ENCODE measurements at places on chromosomes 3 and 15.

DNA sequence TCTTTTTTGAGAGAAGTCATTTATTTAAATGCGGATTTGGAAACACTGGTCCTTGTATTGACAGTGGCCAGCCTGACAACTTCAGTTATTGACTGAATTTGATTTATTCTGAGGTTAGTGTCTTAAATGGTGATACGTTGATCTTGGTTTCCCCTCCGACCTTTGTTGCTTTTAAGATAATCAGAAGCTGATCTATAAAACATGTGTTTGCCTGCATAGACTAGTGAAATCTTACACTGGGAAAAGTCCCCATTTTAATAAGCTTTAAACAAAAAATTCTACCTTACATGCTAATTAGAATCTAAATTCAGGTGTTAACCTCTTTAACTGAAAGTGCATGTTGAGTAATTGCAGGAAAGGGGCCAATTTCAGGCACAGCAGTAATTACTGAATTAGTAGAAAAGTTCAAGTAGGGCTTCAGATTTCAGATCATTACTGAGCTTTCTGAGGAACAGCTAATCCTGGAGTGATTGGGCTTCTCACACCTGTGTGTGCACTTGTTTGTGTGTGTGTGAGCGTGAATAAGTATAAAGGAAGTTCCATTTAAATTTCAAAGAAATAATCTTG lies 221.4 kb downstream of the SOX2 start:
- H3K36me3 ChIP-seq = no peaks in the 10 kb centered on the region
- DNase-seq = no peak
- H3K4me1 ChIP-seq = no peaks in the 10 kb centered on the region

GRCh38 chr15:42903388-42904324 lies 16.9 kb downstream of the TTBK2 start:
- no peak overlapping the region for H3K4me3 ChIP-seq
- H3K27me3 ChIP-seq = no peaks in the 10 kb centered on the region
- H3K4me1 ChIP-seq = no peaks in the 10 kb centered on the region
- H3K36me3 ChIP-seq = peaks cover 2% of the 10 kb centered on the region
- no peak overlapping the region for H3K27ac ChIP-seq

- H3K36me3 ChIP-seq = no peaks in the 10 kb centered on the region
- H3K4me3 ChIP-seq = no peak overlapping the region
- H3K27me3 ChIP-seq = no peaks in the 10 kb centered on the region
- no peak for DNase-seq
- no peak overlapping the region for H3K27ac ChIP-seq
Observed at GRCh38 chr15:42139596-42139995, 16.8 kb downstream of the PLA2G4F start.

- peak overlapping the region; percentile 6 for H3K4me3 ChIP-seq
- H3K36me3 ChIP-seq = peaks cover 27% of the 10 kb centered on the region
- H3K27me3 ChIP-seq = no peaks in the 10 kb centered on the region
- peak overlapping the region; percentile 36 for H3K27ac ChIP-seq
- peaks cover 32% of the 10 kb centered on the region for H3K4me1 ChIP-seq
Observed at GRCh38 chr15:78461171-78461888, 23.3 kb downstream of the IREB2 start.

GRCh38 chr3:50444213-50444612 lies 59.2 kb downstream of the CACNA2D2 start:
- no peak overlapping the region for H3K27ac ChIP-seq
- DNase-seq = no peak
- H3K27me3 ChIP-seq = no peaks in the 10 kb centered on the region

- H3K36me3 ChIP-seq = no peaks in the 10 kb centered on the region
- peaks cover 6% of the 10 kb centered on the region for H3K27me3 ChIP-seq
- H3K4me3 ChIP-seq = no peak overlapping the region
- no peaks in the 10 kb centered on the region for H3K4me1 ChIP-seq
- no peak overlapping the region for H3K27ac ChIP-seq
- DNase-seq = no peak
Observed at GRCh38 chr3:133238015-133238414, 161.8 kb upstream of the BFSP2 start.

DNA sequence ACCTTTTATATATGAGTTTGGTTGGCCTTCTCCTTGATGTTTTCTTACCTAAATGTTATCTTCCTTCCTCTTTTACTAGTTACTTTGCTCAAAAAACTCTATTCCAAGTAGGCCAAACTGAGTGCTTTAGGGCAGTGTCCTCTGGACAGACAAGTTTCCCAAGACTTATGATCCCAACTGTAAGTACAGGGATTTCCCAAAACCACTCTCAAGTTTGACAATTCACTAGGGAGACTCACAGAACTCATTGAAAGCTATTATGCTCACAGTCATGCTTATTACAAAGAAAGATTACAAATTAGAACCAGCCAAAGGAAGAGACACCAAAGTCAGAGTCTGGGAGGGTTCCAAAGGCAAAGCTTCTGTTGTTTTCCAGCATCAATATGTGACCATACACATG lies 534.2 kb upstream of the ALCAM start:
- H3K27me3 ChIP-seq = no peaks in the 10 kb centered on the region
- DNase-seq = no peak
- H3K4me1 ChIP-seq = no peaks in the 10 kb centered on the region
- no peak overlapping the region for H3K27ac ChIP-seq
- no peak overlapping the region for H3K4me3 ChIP-seq
- no peaks in the 10 kb centered on the region for H3K36me3 ChIP-seq

- no peak overlapping the region for H3K27ac ChIP-seq
- H3K4me1 ChIP-seq = peaks cover 5% of the 10 kb centered on the region
- peaks cover 29% of the 10 kb centered on the region for H3K27me3 ChIP-seq
- H3K4me3 ChIP-seq = no peak overlapping the region
- no peaks in the 10 kb centered on the region for H3K36me3 ChIP-seq
- DNase-seq = peak; percentile 68
Observed at GRCh38 chr3:148957586-148957985, 33.8 kb upstream of the GYG1 start.

- peak; percentile 45 for DNase-seq
- H3K4me3 ChIP-seq = peak overlapping the region; percentile 13
- H3K36me3 ChIP-seq = peaks cover 9% of the 10 kb centered on the region
- H3K4me1 ChIP-seq = peaks cover 67% of the 10 kb centered on the region
Observed at GRCh38 chr3:98565237-98565643, 28.2 kb downstream of the CPOX start.

DNA sequence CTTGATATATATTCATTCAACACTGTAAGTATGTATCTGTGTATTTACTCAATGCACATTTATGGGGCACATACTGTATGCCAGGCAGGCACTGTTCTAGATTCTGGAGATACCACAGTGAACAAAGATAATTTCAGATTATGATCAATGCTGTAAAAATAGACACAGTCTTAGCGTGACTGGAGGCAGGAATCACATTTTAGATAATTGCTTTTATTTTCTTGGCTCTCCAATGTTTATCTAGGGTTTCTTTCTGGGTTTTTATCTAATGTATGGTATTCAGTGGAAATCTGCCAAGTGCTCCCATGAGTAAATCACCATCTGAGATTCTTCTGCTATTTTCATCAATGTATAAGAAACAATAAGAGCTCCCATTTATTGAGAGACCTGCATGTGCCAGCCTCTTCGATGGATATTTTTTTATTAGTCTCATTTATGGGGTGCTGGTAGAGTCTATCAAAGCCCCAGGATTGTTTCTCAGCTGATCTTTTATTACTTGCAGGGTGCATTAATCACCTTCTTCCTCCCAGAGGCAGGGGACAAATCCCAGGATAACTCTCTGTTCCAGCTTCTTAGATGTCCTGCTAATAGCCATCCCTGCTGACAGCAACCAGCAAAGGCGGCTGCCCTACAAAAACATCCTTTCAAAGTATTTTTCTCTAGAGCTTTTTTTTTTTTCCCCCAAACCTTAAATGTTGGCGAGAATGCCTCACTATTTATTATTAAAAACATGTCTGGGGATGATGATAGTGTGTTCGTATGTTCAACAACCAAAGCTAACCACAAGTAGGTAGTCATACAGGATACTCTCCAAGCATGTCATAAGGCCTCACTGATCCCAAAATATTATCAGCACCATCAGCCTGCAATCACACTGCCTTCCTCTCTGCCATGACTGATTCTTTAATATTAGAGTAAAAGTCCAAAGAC lies 331.0 kb upstream of the RASGRP1 start:
- H3K27ac ChIP-seq = no peak overlapping the region
- H3K4me1 ChIP-seq = no peaks in the 10 kb centered on the region
- no peaks in the 10 kb centered on the region for H3K36me3 ChIP-seq
- peaks cover 4% of the 10 kb centered on the region for H3K27me3 ChIP-seq

DNA sequence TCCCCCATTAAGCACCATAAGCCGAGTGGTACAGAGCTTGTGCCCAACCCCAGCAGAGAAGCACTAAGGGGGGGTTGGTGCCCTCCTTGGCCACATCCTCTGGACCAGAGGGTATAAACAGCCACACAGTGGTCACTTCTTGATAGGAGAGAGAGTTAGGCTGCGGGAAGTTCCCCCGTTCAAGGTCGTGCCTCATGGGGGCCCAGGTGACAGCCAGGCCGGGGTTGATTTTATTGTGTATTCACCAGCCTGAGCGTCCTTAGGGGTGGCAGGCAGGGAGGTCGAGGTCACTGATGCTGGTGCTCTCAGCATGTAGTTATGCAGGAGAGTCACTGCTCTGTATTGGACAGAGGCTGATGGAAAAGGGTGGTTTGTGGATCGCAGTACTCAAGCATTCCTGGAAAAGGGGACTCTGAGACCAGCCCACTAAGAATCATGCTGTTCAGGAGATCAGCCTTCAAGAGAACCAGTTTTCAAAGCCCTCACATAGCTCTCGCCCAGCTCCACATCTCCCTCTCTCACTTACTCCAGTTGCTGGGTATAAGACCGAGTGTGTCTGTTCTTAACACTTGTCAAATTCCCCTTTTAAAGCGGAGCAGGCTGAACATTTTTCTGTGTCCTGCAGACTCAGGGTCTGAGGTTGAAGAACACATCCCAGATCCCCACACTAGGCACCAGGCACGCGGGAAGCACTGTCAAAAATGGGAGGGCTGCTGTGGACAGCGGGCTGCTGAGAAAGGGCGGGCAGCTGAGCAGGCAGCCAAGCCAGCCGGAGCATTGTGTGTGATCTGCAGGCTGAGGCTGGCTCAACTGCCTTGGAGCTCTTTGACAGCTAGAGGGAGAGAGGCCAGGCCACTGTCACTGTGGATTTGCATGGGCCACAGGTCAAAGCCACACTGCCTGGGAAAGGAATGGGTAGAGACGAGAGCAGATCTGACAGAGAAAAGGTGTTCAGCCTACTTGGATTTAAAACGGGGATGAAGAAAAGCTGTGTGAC lies 279.3 kb upstream of the LRRFIP2 start:
- no peak overlapping the region for H3K27ac ChIP-seq
- peaks cover 69% of the 10 kb centered on the region for H3K27me3 ChIP-seq
- no peaks in the 10 kb centered on the region for H3K36me3 ChIP-seq
- no peak for DNase-seq
- peaks cover 13% of the 10 kb centered on the region for H3K4me1 ChIP-seq

- H3K4me1 ChIP-seq = no peaks in the 10 kb centered on the region
- no peak overlapping the region for H3K27ac ChIP-seq
- peaks cover 12% of the 10 kb centered on the region for H3K27me3 ChIP-seq
- no peaks in the 10 kb centered on the region for H3K36me3 ChIP-seq
- DNase-seq = no peak
Observed at GRCh38 chr15:89009080-89009479, 79.2 kb upstream of the ABHD2 start.

DNA sequence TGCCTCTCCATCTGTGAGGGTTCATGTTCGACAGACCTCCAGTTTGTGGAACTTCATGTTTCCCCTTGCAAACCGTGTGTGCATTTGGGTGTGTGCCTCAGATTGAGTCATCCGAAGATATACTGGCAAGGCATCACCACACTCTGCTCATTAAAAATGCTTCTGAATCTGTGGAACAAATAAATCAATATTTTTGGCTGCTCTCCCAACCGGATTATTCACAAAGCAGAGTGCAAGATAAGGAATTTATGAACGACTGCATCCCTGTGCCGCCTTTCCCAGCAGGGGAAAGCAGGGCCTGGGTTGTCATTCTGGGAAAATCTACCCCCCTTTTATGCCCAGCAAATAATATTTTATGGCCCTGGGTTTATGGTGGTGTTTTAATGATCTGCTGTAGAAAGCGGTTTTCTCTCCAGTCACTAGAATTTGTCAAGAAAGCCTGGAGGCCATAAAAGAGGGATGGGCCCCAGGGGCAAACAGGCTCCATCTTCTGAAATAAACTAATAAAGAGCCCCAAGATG lies 4.2 kb upstream of the WNT5A start:
- peaks cover 9% of the 10 kb centered on the region for H3K4me1 ChIP-seq

DNA sequence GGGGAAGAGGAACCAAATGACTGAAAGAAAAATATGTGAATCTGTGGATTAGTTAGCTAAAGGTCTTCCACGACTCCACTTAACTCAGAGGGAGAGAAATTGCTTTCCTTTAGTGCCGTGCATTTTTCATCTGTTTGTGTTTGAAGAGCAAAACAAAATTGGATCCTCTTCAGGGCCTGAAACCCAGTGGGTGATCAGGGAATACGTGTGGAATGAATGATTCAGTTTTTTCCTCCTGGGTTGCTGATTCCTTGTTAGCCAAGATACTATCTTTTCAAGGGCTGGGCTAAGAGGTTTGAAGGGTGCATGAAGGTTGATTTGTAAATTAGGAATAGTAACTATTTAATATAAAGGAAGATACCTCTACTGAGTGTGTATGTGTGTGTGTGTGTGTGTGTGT lies 61.0 kb downstream of the TPRG1 start:
- DNase-seq = no peak
- no peak overlapping the region for H3K27ac ChIP-seq
- H3K4me3 ChIP-seq = no peak overlapping the region
- no peaks in the 10 kb centered on the region for H3K36me3 ChIP-seq
- H3K4me1 ChIP-seq = peaks cover 13% of the 10 kb centered on the region
- H3K27me3 ChIP-seq = peaks cover 13% of the 10 kb centered on the region

GRCh38 chr3:98817547-98818041 lies 54.5 kb downstream of the ST3GAL6 start:
- H3K36me3 ChIP-seq = no peaks in the 10 kb centered on the region
- H3K27me3 ChIP-seq = no peaks in the 10 kb centered on the region
- DNase-seq = no peak
- H3K4me3 ChIP-seq = no peak overlapping the region
- H3K4me1 ChIP-seq = no peaks in the 10 kb centered on the region
- H3K27ac ChIP-seq = no peak overlapping the region

GRCh38 chr3:81823882-81824395 lies 62.5 kb upstream of the GBE1 start:
- DNase-seq = no peak
- H3K27ac ChIP-seq = no peak overlapping the region
- no peak overlapping the region for H3K4me3 ChIP-seq

DNA sequence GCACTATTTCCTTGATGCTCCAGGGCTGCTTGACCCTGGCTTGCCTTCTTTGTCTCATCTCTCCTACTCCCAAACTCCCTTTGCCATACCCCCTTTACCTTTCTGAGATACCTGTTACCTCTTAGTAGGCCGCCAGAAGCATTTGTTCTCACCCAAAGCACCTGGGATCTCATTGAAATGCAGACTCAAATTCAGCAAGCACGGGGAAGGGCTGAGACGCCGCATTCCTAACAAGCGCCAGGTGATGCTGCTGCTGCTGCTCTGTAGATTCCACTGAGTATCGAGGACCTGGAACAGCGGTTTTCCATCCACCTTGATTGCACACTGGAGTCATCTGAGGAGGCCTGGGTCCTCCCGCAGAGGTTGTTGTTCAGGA lies 91.8 kb downstream of the TMEM266 start:
- H3K4me1 ChIP-seq = peaks cover 4% of the 10 kb centered on the region
- no peak overlapping the region for H3K4me3 ChIP-seq
- H3K27ac ChIP-seq = no peak overlapping the region
- peaks cover 12% of the 10 kb centered on the region for H3K27me3 ChIP-seq
- DNase-seq = no peak
- H3K36me3 ChIP-seq = no peaks in the 10 kb centered on the region
